ENCODE measurements at places on chromosomes 2 and 18.
A peak's percentile ranks its signal among the peaks of the same experiment; 100 is the strongest.

- DNase-seq = no peak
Observed at GRCh38 chr2:15367715-15368114, 193.4 kb downstream of the NBAS start.

DNA sequence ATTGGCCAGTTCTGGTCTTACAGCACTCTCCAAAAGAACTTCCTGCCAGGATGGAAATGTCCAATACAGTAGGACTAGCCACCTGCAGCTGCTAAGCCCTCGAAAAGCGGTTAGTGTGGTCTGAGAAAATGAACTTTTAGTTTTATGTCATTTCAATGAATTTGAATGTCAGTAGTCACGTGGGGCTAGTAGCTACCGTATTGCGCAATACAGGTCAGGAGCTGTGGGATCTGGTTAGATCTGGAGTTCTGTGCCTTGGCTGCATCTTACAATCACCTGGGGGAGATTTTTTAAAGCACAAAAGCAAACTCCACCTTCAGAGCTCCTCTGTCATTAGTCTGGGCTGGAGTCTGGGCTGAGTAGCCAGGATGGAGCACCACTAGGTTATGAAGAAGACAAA lies 35.9 kb downstream of the C1QL2 start:
- no peak for DNase-seq

DNA sequence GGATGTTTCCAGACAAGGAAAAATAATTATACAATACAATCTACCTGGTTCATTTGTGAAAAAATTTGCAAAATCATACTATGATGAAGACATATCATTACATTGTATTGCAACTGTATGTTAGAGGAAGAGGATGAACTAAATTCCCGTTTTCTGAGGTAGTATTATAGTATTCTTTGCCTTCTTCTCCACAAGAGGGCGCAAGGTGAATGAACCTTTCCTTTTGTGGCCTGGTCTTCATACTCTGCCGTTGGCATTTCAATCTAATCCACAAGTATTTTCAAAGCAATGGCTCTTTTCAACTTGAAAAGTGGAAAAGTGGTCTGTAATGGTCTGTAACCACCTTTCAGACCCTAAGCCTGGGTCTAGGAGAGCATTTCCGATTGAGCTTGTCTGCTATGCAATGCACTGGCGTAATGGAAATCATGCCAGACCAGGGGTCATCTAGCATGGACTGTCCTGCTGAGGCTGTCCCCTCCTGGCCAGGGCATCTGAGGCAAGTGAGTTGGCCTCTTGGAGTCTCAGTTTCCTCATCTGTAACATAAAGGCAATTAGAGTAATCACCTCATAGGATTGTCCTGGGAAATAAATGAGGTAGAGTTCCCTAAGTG lies 30.8 kb upstream of the ZNF396 start:
- DNase-seq = peak; percentile 11

GRCh38 chr2:102417946-102418345 lies 5.0 kb upstream of the IL18RAP start:
- DNase-seq = no peak

GRCh38 chr2:199070322-199070949 lies 387.3 kb downstream of the SATB2 start:
- no peak for DNase-seq

GRCh38 chr2:172210599-172210998 lies 107.9 kb upstream of the DLX2 start:
- DNase-seq = no peak

DNA sequence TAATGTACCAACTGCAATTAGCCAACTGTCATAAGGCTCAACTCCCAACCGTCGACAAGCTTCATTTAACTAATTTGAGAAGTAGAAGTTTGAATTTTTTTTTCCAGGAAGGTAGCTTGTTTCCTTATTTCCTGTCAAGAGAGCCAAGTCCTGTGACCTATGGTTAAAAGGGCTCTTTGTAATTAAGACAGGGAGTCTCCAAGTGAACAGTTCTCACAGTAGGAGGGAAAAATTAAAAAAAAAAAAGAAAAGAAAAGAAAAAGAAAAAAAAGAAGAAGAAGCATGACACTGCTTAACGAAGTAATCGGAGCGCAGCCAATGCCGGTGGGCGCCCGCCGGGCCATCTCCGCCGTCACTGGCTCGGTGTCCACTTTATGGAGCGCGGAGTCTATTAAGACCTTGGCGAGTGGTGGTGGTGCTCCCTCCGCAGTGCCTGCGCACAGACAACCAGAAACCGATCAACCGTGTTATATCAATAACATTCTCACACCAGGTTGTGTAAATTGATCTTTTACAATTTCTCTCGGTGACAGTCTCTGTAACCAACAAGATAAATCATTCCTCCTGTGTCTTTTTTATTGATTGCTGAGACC lies 197.2 kb upstream of the POU3F3 start:
- DNase-seq = no peak

GRCh38 chr2:142877216-142877838 lies at the start of gene KYNU:
KYNU (plus strand) TSS chr2:142877664; CDS start chr2:142885368, 7,704 bp downstream.
- DNase-seq = no peak

GRCh38 chr18:13126966-13127598 lies 91.5 kb upstream of the LDLRAD4 start:
- DNase-seq = no peak

- peak; percentile 57 for DNase-seq
Observed at GRCh38 chr18:9613550-9614400, 584 bp downstream of the PPP4R1 start.

GRCh38 chr2:218964041-218964771 lies 4.7 kb downstream of the CDK5R2 start:
- no peak for DNase-seq

DNA sequence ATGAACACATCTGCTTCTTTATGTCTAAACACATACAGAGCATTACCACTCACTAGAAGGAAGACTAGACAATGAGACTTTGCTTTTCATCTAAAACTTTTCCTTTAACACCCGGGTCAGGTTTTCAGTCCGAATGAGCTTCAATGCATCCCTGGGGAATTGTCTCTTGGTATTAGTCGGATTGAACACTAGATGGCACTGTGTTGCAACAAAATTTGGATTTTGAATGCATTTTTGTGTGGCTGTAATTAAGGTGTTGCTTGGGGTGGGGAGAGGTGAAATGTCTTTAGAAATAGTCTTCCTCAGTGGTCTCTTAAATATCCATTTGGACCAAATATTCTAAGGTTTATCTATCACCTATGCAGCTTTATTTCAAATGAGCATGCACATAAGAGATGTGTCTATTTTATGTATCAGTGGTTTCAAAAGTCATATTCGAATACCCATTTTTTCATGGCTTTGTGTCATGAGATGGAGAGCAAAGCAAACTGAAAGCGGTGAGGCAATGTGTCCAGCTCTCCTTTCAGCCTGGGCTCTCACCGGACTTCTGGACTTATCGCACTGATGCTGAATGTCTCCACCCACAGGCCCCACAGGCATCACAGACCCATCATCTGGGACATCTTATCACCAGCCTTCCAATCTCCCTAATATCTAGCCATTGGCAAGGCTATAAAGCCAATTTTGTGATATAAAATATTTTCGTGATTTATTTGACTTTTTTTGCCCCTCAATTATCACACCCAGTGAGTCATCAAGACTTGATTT lies 510.3 kb downstream of the RNF144A start:
- no peak for DNase-seq

- DNase-seq = no peak
Observed at GRCh38 chr2:134682726-134683125, 36.1 kb downstream of the TMEM163 start.

DNA sequence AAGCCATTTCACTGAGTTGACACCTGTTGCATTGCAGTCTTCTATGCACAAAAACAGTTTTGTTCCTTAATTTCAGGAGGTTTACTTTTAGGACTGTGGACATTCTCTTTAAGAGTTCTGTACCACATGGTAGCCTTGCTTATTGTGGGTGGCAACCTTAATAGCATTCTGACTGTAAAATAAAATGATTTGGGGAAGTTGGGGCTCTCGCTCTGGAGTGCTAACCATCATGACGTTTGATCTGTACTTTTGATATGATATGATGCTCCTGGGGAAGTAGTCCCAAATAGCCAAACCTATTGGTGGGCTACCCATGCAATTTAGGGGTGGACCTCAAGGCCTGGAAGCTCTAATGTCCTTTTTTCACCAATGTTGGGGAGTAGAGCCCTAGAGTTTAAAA lies 3.4 kb downstream of the CTLA4 start:
- no peak for DNase-seq

- DNase-seq = no peak
Observed at GRCh38 chr2:28525481-28525880, 29.6 kb downstream of the PLB1 start.

- DNase-seq = no peak
Observed at GRCh38 chr2:11155381-11156035, at the start of gene SLC66A3. SLC66A3 (plus strand) TSS chr2:11155467; CDS start chr2:11155547, 80 bp downstream.

DNA sequence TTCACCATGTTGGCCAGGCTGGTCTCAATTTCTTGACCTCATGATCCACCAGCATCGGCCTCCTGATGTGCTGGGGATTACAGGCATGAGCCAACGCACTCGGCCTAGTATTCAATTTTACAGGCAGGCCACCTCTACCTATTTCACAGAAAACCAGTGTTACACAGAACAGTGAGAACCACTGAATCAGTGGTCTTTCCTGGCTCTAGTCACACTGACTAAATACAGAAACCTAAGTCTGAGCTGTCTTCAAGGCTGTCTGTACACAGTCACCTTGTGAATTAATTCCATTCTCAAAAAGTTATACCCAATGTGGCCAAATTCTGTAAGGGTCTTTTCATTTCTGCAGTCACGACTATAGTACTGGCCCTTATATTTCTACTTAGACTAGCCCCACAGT lies 3.5 kb downstream of the RNF149 start:
- no peak for DNase-seq
